ENCODE measurements at places on chromosomes 2 and 18. TPM values are rescaled to one million over a fixed set of nuclear protein-coding genes. Genes with fewer than 3 reads are reported as not detected.

GRCh38 chr2:230329946-230330605, 3.1 kb downstream of the SP140L start:
- DNase-seq, result no peak

- no peak for DNase-seq
These were observed 615.9 kb upstream of the GCFC2 start for GRCh38 chr2:76326636-76327035.

GRCh38 chr2:155842103-155842502, 490.4 kb downstream of the NR4A2 start:
- no peak for DNase-seq

DNA sequence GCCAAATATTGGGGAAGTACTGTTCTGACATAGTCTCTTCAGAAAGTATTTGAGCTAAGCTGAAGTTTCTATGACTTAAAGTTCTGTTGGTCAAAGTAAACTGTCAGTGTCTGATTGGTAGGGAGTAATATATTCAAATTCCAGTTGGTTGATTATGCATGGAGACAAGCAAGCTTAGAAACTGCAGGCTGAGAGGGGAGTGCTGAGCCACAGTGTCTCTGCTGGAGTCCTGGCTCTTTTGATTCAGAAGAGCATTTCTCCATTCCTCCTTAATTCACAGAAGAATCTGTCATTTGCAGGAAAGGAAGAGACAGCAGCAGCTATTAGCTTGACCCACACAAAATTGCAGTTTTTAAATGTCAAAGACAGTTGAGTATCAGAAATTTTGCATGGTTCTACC, 201.4 kb upstream of the TMEM200C start:
- no peak for DNase-seq

- DNase-seq, result no peak
These were observed 1.9 kb downstream of the MCFD2 start for GRCh38 chr2:46913471-46914381.

- DNase-seq, result no peak
These were observed 140.3 kb downstream of the NRP2 start for GRCh38 chr2:205822579-205822978.

- no peak for DNase-seq
These were observed 60.0 kb upstream of the RPE start for GRCh38 chr2:209942426-209942825.

DNA sequence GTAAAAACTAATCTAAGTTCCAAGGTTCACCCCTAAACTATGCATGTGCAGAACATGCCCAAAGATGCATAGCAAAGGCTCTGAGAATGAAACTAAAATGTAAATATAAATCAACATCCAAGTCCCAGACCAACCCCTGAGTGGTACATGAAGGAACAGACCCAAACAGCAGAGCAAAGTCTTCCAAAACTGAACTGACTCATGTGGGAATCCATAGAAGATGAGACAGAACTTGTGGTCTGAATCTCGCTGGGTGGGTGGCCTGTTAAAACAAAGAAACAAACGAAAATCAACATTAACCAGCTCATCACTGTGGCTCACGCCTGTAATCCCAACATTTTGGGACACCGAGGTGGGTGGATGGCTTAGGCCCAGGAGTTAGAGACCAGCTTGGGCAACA, 29.5 kb upstream of the ATRAID start:
- DNase-seq, result no peak

DNA sequence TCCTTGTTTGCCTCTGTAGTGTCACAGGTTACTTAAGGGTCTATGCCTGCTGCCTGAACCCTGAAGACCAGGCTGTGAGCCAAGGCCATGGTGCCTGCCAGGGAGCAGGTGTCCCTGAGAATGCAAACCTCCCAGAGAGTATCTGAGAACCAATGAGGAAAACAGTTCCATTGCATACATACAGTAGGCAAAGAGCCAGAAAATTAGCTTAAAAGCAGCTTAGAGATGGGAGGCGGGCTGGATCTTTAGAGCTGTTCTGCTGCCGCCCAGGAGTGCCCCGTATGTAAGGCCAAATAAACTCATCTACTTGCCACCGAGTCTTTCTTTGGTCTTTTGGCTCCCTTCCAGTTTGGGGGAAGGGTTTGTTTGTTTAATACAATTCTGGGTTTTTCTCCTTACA, 327.9 kb downstream of the CLIP4 start:
- DNase-seq, result no peak

DNA sequence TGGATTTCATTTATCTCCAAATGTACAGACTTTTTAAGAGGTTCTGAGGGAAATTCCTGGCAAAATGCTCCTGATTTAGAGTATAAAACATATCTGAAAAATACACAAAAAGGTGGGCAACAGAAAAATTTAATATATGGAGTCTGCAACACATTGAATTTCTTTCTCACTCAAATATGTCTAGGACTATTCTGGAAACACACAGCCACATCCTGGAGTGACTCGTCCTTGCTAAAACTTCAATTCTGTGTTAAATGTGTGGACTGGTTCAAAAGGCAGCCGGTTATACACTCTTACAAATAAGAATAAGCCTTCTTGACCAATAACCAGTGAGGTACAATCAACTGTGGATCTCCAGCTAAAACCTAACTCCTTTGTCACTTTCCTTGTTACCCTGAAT, 44.1 kb upstream of the RND3 start:
- no peak for DNase-seq

GRCh38 chr2:37916512-37917082, 8.5 kb upstream of the RMDN2 start:
- DNase-seq, result no peak

DNA sequence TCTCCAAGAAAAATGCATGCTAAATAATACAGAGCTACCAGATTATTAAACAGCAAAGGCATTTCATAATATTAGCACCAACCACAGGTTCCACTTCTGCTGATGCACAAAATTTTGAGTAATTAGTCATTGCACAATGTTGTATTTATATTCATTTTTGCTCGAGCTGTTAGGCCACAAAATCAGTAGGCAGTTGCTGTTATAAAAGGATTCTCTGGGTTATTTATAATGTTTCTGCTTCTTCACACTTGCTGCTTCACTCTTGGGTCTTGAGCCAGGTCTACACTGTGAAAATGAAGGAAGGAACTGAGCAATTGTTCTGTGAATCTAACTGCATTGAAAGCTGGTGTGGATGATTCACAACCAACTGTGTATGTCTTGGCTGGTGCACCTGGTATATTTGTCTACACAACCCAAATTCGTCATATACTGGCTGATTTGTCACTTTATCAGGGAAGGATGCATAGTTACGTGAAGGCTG, 38.3 kb downstream of the MRPL33 start:
- no peak for DNase-seq

DNA sequence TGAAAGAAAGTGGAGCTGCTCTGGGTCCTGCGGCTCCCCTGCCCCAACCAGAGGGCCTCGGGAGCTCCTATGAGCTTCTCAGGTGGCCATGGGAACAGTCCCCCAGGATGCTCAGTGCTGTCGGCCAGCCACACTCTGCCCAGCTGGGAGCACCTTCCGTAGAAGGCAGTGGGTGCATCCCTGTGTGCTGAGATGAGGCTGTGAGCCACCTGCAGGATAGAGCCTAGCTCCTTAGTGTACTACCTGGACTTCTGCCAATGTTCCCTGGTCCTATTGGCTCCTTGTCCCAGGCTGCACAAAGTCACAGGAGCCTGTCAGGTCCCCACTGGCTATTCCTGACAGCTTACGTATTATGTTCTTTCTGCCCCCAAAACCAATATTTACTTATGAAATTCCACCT, 16.1 kb downstream of the PRELID3A start:
- no peak for DNase-seq

- DNase-seq, result no peak
These were observed 3.0 kb upstream of the FZD7 start for GRCh38 chr2:202030691-202031090.

Gene COL6A3
- polyA plus RNA-seq, result 262 TPM

Gene CTDP1
- polyA plus RNA-seq, result 17.4 TPM

Gene MAIP1
- 34.8 TPM for polyA plus RNA-seq

Gene CYP27A1
- 63.2 TPM for polyA plus RNA-seq

Gene UCN
- polyA plus RNA-seq, result 0.62 TPM

Gene GPR35
- polyA plus RNA-seq, result 2.5 TPM

Gene EDAR
- 2.5 TPM for polyA plus RNA-seq

Gene BCL2L11
- polyA plus RNA-seq, result 17.0 TPM
